Activated CD8-positive, alpha-beta memory T cell treated with anti-CD3 and anti-CD28 coated beads for 36 hours (primary cell): ENCODE measurements at places on chromosomes 12 and 14. TPM values are rescaled to one million over a fixed set of nuclear protein-coding genes. Genes with fewer than 3 reads are reported as not detected.

GPX2 gene
- total RNA-seq, result not detected

SERPINA6 gene
- total RNA-seq, result not detected

LMNTD1 gene
- total RNA-seq, result not detected

DAO gene
- not detected for total RNA-seq

KRT74 gene
- not detected for total RNA-seq

IL26 gene
- 1.2 TPM for total RNA-seq

ABCC9 gene
- not detected for total RNA-seq

RILPL1 gene
- 3.7 TPM for total RNA-seq

ADAMTS20 gene
- total RNA-seq, result not detected

FOXN4 gene
- not detected for total RNA-seq

SLC5A8 gene
- total RNA-seq, result not detected

TAS2R19 gene
- total RNA-seq, result 1.1 TPM

CCDC177 gene
- 0.04 TPM for total RNA-seq

RNF212B gene
- total RNA-seq, result not detected

KCNA1 gene
- not detected for total RNA-seq

NPFF gene
- not detected for total RNA-seq

LALBA gene
- total RNA-seq, result not detected

GPR135 gene
- 1.2 TPM for total RNA-seq

HOXC12 gene
- not detected for total RNA-seq

KRT71 gene
- not detected for total RNA-seq

RNASE7 gene
- total RNA-seq, result not detected

KIF5A gene
- 1.7 TPM for total RNA-seq

DYNC1H1 gene
- 261 TPM for total RNA-seq

ALDH1L2 gene
- 1.4 TPM for total RNA-seq

NEUROD4 gene
- total RNA-seq, result not detected

PAPOLA gene
- total RNA-seq, result 202 TPM

STYK1 gene
- total RNA-seq, result 1.0 TPM

TAS2R14 gene
- total RNA-seq, result 0.69 TPM

ENDOU gene
- total RNA-seq, result not detected

CLEC9A gene
- total RNA-seq, result not detected
